ENCODE measurements at places on chromosomes 6 and 20.

DNA sequence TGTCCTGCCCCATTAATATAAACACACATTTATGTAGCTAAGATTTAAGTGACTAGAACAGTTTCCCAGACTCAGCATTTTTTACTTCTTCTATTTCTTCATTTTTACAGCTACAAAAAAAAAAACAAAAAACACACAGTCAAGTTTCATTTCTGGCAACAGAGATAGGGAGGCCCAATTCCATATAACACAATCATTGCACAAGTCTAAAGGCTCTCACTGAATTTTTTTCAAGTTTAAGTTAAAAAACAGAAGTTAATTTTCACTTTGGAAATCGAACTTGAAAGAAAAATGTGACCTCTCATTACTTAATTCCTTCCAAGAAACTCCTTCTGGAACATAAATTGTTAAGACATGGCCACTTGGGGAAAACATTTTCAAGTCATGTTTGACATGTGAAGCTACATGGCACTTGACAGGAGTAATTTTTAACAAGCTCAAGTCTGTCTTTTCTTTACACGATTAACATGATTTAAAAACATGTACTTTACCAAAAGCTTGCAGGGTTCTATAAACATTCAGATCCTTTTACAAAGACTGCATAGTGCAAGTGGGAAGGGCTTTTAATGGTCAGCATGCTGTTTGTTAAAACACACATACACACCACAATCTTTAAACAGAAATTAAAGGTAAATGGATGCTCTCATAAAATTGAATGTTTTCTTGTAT is 100.1 kb upstream of the CCDC28A start:
- peak; percentile 82 for DNase-seq

- DNase-seq, result no peak
These were observed at the start of gene COL11A2 for GRCh38 chr6:33192105-33192646. Gene COL11A2, minus strand, starts transcription at chr6:33192467. Its CDS starts 227 bp downstream, at chr6:33192240.

DNA sequence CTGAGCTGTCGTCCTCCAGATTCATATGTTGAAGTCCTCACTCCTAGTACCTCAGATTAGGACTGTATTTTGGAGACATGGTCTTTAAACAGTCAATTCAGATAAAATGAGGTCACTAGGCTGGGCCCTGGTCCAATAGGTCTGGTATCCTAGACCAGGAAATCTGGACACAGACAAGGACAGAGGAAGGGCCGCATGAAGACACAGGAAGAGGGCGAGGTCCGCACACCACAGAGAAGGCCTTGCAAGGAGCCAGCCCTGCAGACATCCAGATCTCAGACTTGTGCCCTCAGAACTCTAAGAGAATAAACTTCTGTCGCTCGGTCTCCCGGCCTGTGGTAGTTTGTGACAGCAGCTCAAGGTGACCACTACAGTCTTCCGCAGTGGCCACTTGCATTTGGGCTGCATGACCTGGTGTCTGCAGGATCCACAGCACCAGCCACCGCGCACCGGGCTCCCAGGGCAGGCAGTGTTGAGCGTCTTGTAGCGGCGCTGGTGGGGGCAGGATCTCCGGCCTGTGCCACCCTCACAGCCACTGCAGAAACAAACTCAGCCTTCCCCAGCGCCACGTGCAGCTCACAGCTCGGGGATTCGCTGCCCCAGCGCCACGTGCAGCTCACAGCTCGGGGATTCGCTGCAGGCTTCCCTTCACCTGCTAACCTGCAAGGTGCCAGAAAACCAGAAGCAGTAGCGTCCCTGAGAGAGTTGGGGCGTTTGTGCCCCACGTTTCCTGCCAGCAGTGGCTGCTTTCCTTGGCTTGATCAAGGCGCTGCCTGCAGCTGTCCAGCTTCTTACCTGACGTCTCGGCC is 6.0 kb upstream of the RBM38 start:
- no peak for DNase-seq

GRCh38 chr20:46552460-46553420 is 2.3 kb upstream of the OCSTAMP start:
- peak; percentile 98 for DNase-seq

DNA sequence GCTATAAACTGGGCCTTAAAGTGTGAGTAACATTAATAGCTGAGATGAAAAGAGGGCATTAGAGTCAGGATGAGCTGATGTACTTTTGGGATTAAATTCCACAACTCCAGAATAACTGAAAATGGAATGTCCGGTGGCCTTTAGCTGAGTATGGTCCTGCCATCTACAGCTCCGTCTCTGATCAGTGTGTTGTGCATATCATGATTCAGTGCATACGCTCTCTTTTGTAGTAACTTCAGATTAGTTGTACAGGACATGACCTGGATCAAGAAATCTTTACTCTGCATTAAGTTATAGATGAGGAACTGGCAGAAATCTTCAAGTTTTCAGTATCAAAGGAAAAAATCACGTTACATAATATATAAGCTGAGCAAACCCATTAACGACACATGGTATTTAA is 92.4 kb downstream of the MTFR2 start:
- DNase-seq, result no peak

DNA sequence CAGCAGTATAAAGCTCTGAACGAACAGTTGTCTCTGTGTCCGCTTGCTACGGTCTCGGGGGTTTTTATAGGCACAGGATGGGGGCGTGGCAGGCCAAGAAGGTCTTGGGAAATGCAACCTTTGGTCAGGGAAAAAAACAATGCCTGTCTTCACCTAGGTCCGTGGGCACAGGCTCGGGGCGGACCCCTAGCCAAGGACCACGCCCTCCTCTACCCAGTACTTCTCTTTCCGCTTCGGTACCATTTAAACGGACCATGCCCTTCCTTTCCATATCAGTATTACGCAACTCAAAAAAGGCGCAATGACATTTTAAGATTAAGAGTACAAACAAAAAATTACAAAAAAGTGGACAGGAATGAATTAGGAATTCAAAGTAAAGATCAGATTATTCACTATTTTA is 44.3 kb upstream of the SLC17A4 start:
- DNase-seq, result no peak

DNA sequence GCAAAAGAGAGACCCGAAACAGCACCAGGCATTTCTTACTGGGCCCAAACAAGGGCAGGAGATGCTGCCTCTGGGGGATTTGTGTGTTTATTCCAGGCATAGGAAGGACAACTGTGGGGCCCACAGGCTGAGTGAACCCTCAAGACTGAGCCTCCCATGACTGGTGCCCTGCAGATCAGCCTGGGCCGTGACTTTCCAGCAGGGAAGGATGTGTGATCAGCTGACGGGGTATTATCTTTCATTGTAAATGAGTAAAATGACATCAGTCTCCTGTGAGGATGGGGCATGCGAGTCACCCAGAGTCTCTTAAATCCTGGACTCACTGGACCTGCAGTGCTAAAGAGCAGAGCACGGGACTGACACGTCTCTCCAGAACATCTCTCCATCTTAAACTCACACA is 3.9 kb upstream of the TEAD3 start:
- DNase-seq, result no peak

DNA sequence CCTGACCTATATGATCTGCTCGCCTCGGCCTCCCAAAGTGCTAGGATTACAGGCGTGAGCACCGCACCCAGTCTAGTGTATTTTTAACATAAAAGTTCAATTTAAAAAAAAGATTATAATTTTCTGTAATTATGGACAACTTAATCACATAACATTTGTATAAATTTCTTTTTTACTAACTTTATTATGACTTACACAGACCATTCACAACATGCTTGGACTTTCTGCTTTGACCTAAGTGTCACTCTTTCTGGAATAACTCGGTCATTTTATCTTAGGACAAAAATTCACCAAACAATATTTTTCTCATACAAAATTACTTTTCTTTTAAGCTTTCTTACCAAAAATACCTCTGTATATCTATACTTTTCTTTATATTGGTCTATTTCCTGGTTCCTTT is 15.4 kb upstream of the IL22RA2 start:
- no peak for DNase-seq

DNA sequence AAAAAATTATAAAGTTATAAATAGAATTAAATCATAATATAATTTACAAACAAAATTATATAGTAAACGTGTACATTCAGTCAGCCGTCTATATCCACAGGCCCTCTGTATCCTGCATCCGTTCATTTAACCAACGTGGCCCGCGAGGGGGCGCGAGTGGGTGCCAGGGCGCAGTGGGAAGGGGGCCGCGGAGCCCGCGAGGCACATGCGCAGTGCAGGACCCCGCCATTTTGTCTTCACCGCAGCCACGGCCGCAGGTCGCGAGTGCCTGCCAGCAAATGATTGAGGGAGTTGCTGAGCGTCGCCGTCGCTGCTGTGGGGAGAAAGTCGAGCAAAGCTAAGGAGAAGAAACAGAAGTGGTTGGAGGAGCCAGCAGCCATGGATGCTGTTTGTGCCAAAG is 53.4 kb upstream of the ECI2 start:
- DNase-seq, result no peak

GRCh38 chr6:42199106-42199981 is 4.6 kb upstream of the GUCA1B start:
- DNase-seq, result no peak

DNA sequence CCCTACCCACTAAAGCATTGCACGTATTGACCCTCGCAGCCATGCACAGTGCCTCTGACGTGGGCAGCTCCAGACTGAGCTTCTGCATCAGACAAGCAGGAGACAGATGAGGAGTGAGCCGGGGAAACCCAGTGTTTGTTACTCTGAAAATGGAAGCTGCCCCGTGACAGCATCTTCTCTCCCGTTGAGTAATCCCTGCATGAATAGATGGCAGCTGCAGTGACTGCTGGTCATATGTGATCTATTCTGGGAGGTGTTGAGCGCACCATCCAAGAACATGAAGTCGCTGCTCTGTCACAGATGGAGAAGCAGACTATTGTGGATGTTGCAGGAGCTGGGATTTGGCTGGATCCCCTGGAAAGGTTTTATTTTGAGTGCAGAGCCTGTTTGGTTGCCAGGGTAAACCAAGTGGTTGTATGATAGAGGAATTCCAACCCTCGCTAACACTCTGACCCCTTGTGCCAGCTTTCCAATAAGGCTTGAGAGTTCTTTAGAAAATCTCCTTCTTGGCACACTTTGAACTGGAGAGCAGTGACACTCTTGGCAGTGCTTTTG is 242.2 kb downstream of the NRN1 start:
- peak; percentile 20 for DNase-seq

DNA sequence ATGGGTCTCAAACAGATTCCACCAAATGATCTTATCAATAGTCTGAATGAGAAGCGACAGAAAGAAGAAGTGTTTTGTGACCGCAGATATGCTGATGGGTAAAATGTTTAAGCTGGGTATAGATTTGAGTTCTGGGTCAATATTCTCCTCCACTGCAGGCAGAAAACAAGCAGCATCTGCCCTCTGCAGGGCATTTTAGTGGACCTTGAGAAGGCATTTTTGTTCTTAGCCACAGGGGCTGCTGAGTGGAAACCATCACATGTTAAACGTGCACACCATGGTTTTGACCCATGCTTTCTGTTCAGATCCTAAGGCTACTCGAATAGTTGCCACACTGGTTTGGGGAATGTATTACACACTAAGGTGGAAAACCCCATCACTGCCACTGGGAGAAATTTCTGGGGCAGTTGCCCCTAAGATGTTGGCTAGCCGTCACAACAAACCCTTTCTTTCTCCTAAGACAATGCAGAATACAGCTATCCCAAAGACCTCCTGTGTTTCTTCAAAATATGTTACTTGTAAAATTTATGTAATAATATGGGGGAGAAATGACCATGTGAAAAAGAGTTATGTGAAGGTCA is 5.5 kb downstream of the POU3F2 start:
- DNase-seq, result no peak

DNA sequence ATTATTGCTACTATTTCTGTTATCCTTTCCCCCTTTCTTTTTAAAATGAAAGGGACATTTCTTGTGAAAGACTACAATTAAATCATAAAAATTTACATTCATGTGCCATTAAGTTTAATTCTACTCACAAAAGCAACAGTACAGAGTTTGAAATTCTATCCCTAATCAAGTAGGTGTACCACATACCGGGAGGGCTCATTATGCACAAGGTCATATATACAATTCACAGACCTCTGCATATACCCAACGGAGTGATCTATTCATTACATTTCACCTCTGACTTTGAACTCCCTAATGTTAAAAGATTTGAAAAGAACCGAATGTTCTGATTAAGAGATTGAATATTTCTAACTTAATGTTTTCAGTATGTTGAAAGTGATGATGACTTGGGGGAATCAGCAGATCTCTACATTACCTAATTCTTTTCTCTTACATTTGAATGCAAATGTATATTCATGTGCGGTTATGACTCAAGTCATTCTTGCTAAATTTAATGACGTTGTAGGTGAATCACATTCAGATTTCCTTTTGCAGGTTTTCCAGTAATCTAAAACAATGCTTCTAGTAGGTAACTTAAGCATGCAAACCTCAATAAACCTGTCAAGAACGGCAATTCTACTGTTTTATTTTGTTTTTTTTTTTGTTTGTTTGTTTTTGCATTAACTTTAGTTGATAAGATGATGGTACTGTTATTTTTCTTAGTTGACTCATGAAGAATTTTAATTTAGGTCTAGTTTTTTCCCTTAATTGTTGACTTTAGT is 7.3 kb downstream of the EYA4 start:
- DNase-seq, result no peak

- no peak for DNase-seq
These were observed 283.0 kb upstream of the NOX3 start for GRCh38 chr6:155738602-155739105.

DNA sequence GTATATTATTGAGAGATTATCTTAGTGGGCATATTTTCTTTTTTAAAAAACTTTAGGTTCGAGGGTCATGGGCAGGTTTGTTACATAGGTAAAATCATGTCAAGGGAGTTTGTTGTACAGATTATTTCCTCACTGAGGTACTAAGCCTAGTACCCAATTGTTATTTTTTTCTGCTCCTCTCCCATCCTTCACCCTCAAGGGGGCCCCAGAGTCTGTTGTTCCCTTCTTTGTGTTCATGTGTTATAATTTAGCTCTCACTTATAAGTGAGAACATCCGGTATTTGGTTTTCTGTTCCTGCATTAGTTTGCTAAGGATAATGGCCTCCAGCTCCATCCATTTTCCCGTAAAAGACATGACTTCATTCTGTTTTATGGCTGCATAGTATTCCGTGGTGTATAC is 247.9 kb upstream of the RAB32 start:
- DNase-seq, result no peak

- no peak for DNase-seq
These were observed 158.3 kb upstream of the OGFRL1 start for GRCh38 chr6:71130277-71130676.

DNA sequence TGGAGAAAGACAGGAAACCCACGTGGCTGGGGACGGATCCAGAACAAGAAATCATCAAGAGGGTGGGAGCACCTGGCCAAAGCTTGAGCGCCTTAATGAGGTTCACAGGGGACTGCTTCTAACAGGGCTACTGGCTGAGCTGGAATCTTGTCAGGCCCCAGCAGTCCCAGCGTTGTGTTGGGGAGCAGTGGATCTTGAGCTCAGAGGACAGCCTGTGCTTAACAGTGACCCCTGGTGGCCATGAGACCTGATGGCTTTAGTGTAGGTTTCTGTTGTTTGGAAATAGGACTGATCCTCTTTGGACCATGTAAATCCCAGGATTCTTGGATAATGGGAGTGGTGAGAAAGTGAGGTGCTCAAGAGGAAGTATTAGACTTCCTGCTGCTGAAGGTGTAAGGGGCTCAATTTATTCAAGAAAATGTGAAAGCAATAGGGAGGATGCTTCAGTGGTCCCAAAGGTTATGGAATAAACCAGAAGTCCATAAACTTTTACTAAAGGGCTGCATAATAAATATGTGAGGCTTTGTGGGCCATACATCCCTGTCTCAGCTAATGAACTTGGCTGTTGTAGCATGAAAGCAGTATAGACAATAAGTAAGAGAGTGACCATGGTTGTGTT is 216.2 kb downstream of the NFATC2 start:
- peak; percentile 37 for DNase-seq

GRCh38 chr6:24428615-24429014 is 25.9 kb downstream of the MRS2 start:
- DNase-seq, result no peak

Measured in inflammatory macrophage treated with lipopolysaccharide for 1 hour (primary cell).